Lung (tissue), 17 donors: ENCODE measurements at places on chromosomes 1 and 21. TPM values are rescaled to one million over a fixed set of nuclear protein-coding genes. Genes with fewer than 3 reads are reported as not detected.
A peak's percentile ranks its signal among the peaks of the same experiment; 100 is the strongest.

LCE1D gene
- not detected for polyA plus RNA-seq

TMEM59 gene
- polyA plus RNA-seq = 152 TPM

RPL22 gene
- polyA plus RNA-seq = 186 TPM

KRTAP19-3 gene
- not detected for polyA plus RNA-seq

KCNH1 gene
- polyA plus RNA-seq = not detected

KCNA3 gene
- polyA plus RNA-seq = 2.5 TPM

RCSD1 gene
- 25.0 TPM for polyA plus RNA-seq

A3GALT2 gene
- polyA plus RNA-seq = not detected

GRCh38 chr1:39640861-39641260 lies 1.4 kb upstream of the HEYL start:
- no peak for DNase-seq

DNA sequence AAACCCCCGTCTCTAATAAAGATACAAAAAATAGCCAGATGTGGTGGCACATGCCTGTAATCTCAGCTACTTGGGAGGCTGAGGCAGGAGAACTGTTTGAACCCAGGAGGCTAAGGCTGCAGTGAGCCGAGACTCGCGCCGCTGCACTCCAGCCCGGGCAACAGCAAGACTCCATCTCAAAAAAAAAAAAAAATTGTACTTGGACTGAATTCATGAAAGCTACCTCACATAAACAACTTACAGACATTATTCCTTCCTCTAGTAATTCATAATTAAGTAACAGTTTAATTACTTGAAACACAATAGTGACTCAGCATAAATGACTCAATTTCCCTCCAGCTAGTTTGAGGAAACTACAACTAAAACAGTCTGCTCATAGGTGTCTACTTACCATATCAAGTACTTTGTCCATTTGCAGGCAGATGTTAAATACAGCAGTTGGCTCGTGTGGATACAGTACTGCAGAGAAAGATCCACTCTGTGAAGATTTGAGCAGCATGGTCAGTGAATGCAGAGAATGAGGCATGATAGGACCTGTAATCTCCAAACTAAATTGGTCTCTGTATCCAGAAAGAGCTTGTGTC lies 9.4 kb downstream of the DONSON start:
- DNase-seq = no peak

GRCh38 chr1:23451441-23451840 lies 26.9 kb upstream of the TCEA3 start:
- DNase-seq = no peak

- DNase-seq = no peak
Observed at GRCh38 chr1:231591466-231591865, 35.1 kb upstream of the DISC1 start.

- DNase-seq = no peak
Observed at GRCh38 chr21:17085707-17086106, 427.1 kb upstream of the CXADR start.

GRCh38 chr21:36419996-36420395 lies 34.8 kb downstream of the CHAF1B start:
- DNase-seq = peak; percentile 90

- DNase-seq = no peak
Observed at GRCh38 chr1:217493290-217493689, 137.6 kb downstream of the GPATCH2 start.

GRCh38 chr1:9340864-9341263 lies 48.2 kb downstream of the SPSB1 start:
- no peak for DNase-seq

DNA sequence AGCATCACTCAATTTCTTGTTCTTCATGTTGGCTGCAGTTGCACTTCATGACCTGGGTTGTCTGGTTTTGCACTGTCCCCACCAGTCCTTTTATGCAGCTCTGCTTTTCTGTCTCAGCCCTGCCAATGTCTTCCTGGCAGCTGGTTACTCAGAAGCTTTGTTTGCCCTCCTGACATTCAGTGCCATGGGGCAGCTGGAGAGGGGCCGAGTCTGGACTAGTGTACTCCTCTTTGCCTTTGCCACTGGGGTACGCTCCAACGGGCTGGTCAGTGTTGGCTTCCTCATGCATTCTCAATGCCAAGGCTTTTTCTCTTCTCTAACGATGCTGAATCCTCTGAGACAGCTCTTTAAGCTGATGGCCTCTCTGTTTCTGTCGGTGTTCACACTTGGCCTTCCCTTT lies 6.6 kb downstream of the PIGV start:
- DNase-seq = no peak

DNA sequence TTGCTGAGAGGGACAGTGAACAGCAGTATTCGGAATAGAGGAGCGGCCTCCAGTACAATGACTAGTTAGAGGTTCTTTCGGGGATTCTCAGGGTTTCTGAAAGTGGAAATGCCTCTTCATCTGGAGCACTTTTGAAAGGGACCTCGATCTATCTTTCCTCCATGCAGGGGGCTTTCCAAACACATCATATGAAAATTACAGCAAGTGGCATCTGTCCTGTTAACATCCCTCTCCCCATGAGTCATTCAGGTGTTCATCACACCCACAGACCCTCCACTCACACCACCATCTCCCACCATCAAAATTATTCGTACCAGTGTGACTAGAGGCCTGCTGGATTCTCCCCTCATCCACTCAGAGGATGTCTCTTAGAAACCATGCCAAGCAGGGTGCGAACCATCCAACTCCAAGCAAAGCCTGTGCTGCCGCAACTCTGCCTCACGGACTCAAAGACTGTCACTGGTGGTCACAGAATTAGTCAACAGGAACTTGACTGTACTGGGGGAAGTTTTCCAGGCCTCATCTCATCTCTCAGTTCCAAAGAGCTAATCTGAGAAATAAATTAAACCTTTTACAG lies 211.1 kb downstream of the MRPL39 start:
- DNase-seq = no peak

GRCh38 chr1:221983444-221983843 lies 241.6 kb upstream of the DUSP10 start:
- DNase-seq = no peak

GRCh38 chr1:181206979-181207790 lies 118.7 kb downstream of the IER5 start:
- no peak for DNase-seq

- DNase-seq = peak; percentile 82
Observed at GRCh38 chr1:86704972-86705664, 742 bp downstream of the SH3GLB1 start.

DNA sequence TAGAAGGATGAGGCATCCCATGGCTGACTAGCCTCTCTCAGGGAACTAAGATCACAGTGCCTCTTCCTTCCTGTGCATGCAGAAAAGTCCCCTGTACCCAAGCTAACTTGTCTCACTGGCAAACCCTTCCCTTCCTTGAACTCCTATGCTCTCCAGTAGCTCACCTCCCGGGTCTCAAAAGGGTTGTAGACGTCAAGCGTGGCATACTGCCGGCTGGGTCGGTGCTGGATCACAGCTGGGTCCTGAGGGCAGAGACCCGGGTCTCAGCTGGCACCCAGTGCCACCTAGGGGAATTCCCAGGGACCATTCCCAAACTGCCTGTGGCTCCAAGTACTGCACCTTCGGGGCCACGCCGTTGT lies 688 bp downstream of the SCAMP3 start:
- DNase-seq = no peak

DNA sequence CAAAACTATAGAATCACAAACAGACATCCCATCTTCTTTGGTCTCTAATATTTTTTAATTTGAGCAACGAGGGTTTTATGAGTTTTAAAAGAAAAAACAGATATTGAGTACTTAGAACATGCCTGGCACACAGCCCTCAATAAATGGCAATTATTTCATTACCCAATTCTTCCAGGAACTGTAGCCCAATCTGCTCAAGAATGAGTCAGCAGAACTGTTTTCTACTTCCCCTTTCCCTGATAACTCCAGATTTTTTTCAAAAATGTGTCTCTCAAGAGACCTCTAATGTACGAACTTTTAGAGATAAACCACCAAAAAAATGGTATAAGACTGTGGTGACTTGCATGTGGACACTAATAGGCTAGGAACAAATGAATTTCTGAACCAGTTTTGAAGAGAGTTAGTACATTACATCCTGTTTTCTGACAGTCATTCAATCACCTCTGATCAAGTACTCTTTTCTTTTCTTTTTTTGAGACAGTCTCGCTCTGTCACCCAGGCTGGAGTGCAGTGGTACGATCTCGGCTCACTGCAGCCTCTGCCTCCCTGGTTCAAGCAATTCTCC lies 11.5 kb downstream of the ABL2 start:
- DNase-seq = no peak

DNA sequence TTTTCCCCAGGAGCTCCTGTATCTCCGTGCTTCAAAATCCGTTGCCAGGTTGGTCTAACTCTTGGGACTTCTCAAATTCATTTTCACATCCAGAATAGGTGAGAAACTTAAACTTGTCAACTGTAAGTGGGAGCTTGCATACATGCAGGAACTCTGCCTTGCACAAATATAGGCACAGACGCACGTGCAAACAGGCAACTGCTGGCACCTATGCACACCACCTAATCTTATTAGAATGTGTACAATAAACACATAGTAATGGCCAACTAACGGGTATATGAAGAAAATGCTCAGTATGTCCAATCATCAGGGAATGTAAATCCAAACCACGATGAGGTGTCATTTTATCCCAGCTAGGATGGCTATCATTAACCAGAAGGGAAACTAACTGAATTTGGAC lies 22.6 kb upstream of the FCGR2A start:
- DNase-seq = no peak
